ENCODE measurements at places on chromosomes 11 and 22.

GRCh38 chr11:36363361-36364268, 67.5 kb downstream of the PRR5L start:
- DNase-seq = no peak

GRCh38 chr22:20937031-20937793, 20.0 kb downstream of the CRKL start:
- no peak for DNase-seq

- DNase-seq = no peak
These were observed 134.0 kb downstream of the TRIM44 start for GRCh38 chr11:35796562-35796961.

- DNase-seq = no peak
These were observed 113.6 kb upstream of the NNMT start for GRCh38 chr11:114182471-114183043.

DNA sequence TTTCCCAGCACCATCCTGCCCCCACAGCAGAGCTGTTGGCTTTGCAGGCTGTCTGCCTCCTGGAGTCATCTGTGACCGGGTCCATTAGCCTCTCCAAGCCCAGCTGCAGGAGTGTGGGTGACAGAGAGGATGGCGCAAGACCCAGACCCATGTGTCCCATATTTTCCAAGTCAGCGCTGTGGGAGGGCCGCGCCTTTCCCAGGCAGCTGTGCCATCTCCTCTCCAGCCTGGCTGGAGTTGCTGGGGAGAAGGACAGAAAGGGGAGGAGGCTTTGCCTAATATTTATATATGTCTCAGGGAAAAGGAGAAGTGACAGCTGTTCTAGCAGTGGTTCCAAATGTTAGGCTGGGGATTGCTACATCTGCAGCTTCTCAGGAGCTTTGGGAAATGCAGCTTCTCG, 15.7 kb downstream of the DTX4 start:
- no peak for DNase-seq

GRCh38 chr11:34182921-34183685, 77.7 kb downstream of the NAT10 start:
- DNase-seq = no peak

DNA sequence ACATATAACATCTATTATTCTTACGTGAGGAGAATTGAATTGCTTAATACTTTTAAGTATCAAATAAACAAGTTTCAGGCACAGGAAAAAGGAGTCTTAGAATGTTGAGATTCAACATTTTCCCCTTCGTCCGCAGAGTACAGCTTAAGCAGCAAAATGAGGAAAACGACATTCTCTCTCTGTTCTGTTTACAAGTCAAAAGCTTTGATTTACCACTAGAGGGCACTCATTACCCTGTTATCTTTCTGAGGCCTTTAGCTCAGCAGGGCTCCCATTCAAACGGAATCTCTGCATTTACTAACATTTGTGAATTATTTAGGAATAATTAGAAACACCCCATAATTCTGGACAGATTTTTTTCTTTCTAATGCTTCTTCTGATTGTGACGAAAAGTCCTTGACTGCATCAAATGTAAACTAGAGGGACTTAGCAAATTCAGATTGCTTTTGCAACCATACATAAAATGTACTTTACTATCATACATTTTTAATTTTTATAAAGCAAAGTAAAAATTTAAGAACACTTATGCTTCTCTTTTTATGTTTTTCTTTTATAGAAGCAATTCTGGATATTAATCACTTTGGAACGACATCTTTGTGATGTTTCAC, 75.0 kb downstream of the JRKL start:
- peak; percentile 56 for DNase-seq

DNA sequence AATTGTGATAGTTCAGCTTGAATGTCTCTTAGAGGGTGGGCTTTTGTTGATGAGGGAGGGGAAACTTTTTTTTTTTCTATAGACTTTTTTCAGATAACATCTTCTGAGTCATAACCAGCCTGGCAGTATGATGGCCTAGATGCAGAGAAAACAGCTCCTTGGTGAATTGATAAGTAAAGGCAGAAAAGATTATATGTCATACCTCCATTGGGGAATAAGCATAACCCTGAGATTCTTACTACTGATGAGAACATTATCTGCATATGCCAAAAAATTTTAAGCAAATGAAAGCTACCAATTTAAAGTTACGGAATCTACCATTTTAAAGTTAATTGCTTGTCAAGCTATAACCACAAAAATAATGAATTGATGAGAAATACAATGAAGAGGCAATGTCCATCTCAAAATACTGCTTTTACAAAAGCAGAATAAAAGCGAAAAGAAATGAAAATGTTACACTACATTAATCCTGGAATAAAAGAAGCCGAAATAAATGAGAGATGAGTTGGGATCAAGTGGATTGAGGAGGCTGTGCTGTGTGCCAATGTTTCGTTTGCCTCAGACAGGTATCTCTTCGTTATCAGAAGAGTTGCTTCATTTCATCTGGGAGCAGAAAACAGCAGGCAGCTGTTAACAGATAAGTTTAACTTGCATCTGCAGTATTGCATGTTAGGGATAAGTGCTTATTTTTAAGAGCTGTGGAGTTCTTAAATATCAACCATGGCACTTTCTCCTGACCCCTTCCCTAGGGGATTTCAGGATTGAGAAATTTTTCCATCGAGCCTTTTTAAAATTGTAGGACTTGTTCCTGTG, 3.9 kb downstream of the MALAT1 start:
- peak; percentile 56 for DNase-seq

- no peak for DNase-seq
These were observed 47.9 kb upstream of the CCDC188 start for GRCh38 chr22:20198557-20199319.
